Karpas-422 (cell line): ENCODE measurements at places on chromosomes 7 and 10. TPM values are rescaled to one million over a fixed set of nuclear protein-coding genes. Genes with fewer than 3 reads are reported as not detected.

The AOAH gene
- 1.4 TPM in 1 of 2 replicates, not detected in the other for total RNA-seq

GRCh38 chr7:123864436-123864835 lies 19.5 kb downstream of the HYAL4 start:
- H3K27ac ChIP-seq: no peak overlapping the region
- no peak overlapping the region for H3K4me3 ChIP-seq
- H3K36me3 ChIP-seq: no peaks in the 10 kb centered on the region
- DNase-seq: no peak

DNA sequence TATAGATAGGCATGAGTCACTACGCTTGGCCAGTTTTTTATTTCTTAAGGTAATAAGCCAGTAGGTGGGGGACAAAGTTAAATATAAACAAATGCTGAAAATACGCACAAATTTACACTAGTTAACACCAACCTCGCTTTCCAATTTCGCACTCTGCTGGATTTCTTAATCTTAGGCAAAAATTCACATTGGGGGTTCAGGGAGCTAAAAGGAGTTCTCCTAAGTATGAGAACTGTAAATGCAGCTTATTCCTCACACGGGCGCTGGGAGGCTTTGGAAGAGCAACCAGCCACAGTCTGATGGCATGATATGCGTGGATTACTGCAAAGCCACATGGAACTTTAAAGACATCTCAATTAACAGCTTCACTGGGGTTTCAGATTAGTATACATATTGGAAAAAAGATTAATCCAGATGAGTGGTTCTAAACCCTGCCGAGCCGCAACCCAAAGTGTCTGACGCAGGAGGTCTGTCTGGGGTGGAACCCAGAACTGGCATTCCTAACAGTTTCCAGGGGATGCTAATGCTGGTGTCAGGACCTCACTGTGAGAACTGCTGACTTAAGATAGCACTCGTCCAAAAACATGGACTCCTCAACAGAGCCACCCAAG lies 16.2 kb downstream of the TNS3 start:
- peaks cover 4% of the 10 kb centered on the region for H3K4me1 ChIP-seq
- peaks cover 17% of the 10 kb centered on the region; the same call in 1 of the 2 replicates for H3K36me3 ChIP-seq
- H3K27ac ChIP-seq: no peak overlapping the region
- no peak overlapping the region for H3K4me3 ChIP-seq
- no peak for DNase-seq
- H3K27me3 ChIP-seq: no peaks in the 10 kb centered on the region

DNA sequence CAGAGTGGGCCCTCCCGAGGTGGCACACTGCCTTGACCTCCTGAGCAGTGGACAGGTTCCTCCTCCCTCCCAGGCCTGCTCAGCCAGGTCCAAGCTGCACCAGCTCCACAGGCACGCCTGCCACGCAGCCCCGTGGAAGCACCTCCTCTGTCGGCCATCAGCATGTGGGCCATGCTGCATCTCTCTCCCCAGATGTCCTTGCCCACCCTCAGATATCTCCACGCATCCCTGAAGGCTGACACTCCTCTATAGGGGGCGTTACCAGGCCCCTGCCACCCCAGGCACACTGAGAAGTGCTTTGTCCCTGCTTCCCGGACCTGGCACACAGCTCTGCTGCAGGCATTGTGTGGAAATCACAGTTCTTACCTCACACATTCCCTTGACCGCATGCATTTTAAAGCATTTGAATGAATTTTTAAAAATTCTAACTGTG lies 598.5 kb downstream of the SDK1 start:
- H3K27me3 ChIP-seq: no peaks in the 10 kb centered on the region
- H3K4me1 ChIP-seq: no peaks in the 10 kb centered on the region; the same call in 1 of the 2 replicates
- H3K4me3 ChIP-seq: no peak overlapping the region
- H3K36me3 ChIP-seq: no peaks in the 10 kb centered on the region
- no peak for DNase-seq
- no peak overlapping the region for H3K27ac ChIP-seq

DNA sequence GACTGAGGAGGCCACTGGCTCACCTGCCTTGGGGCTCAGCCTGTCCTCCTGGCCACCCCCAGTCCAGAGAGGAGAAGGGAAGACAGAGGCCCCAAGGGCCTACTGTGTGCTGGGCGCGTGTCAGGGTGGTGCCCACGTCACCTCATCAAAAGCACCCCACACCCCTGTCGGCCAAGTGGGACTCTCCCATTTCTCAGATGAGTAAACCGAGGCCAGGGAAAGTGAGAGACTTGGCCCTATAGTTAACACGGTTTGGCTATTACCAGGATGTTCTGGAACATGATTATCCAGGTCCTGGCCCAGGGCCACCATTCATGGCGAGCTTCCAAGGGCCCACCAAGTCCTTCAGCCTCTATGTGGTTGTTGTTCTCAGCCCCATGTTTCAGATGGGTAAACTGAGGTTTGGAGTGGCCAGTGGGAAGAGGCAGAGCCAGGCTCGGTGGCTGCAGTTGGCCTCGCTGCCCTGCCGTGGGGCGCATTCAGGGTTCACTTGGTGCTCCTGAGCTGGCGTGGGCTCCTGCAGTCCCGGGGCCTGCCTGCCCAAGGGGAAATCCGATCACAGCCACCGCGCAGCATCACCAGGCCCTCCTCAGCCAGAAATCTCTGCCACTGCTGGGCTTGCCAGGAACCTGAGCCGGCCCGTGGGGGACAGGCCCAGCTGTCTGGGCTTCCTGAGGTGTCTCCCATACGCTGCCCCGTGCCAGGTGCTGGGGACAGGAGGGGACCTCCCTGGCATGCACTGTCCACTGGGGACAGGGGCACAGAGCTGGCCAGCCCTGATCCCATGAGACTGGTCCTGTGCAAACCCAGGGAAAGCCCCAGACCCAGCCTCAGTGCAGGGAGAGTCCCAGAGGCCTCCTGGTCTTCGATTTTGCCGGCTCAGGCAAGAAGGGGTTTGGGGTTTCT lies 117.7 kb upstream of the TNRC18 start:
- DNase-seq: no peak
- H3K36me3 ChIP-seq: no peaks in the 10 kb centered on the region
- H3K27me3 ChIP-seq: no peaks in the 10 kb centered on the region
- H3K27ac ChIP-seq: no peak overlapping the region
- H3K4me1 ChIP-seq: peaks cover 9% of the 10 kb centered on the region

- no peaks in the 10 kb centered on the region for H3K36me3 ChIP-seq
- H3K4me3 ChIP-seq: no peak overlapping the region
- no peak overlapping the region for H3K27ac ChIP-seq
- no peak for DNase-seq
- H3K27me3 ChIP-seq: no peaks in the 10 kb centered on the region
- no peaks in the 10 kb centered on the region for H3K4me1 ChIP-seq
These were observed 45.6 kb downstream of the PTPRE start for GRCh38 chr10:127952575-127952869.

DNA sequence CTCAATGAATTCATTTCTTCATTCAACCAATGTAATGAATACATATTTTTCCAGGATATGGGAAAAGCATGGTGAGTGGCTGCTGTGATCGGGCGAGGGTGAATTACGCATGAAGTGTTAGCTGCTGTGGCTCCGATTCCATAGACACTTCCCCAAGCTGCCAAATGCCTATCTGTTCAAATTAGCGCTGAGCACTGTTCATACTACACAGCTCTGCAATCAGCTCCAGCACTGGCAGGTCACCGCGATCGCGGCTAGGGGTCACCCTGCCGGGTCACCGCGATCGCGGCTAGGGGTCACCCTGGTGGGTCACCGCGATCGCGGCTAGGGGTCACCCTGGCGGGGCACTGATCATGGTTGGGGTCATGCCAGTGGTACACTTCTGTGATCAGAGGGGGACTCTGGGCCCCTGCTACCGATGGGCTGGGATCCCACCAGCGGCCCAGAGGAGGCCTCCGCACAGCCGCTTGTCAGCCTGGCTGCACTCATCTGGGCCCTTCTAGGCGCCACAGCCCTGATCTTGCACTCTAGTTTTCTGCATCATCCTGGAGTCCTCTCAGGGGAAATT lies 49.3 kb downstream of the JAKMIP3 start:
- H3K36me3 ChIP-seq: no peaks in the 10 kb centered on the region
- H3K27ac ChIP-seq: no peak overlapping the region
- DNase-seq: no peak
- H3K4me3 ChIP-seq: no peak overlapping the region

DNA sequence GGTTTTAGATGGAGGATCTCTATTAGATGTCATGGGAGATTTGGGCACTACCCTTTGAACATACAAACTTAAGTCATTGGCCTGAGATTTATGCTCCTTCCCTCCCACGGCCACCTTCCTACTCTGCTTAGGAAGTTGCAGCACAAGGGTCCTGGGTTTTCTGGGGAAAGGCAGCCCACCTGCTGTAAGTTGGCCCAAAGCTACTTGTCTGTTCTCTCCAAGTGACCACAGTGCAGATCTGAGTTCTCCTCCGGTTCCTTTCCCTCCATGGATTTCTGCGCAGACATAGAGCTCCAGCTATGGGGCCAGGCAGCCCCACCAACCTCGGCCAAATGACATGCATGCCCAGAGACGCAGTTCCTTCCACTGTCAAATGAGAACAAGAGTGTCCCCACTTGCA lies 12.8 kb upstream of the C10orf53 start:
- no peak overlapping the region for H3K27ac ChIP-seq
- H3K4me1 ChIP-seq: no peaks in the 10 kb centered on the region
- no peak for DNase-seq
- H3K27me3 ChIP-seq: no peaks in the 10 kb centered on the region
- H3K4me3 ChIP-seq: no peak overlapping the region

DNA sequence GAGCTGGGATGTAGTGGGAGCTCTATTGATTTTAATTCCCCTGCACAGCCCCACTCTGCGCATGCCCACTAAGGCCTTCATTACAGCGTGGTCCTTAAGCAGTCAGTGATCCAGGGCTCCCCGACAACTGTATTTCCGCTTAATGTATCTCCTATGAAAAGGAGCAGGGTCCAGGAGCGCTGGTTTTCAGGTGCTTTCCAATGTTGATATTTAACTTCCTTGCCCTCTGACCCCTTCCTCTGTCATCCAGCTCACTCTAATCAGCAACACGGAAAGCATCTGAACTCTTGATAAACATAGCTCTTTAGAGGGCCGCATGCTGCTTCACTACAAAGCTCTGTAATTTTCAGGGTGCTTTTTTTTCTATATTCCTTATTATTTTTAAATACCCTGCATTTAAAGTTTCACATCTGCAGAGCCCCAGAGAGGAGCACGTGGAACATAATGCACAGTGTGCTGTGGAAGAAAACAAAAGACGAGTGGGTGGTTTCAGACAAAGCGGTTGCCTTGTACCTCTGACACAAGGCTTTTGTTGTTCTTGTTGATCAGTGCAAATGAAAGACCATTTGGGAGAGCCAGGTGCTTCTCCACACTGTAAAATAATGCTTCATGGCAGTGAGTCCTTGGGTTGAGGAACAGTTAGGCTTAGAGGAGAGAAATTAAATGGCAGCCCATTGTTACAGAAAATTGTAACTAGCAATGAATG lies 465.9 kb upstream of the CELF2 start:
- H3K4me3 ChIP-seq: no peak overlapping the region
- no peak for DNase-seq
- no peaks in the 10 kb centered on the region for H3K4me1 ChIP-seq
- no peak overlapping the region for H3K27ac ChIP-seq
- H3K36me3 ChIP-seq: no peaks in the 10 kb centered on the region
